ENCODE measurements at places on chromosomes 3 and 15.

- DNase-seq = no peak
Observed at GRCh38 chr3:152350139-152350538, 81.4 kb downstream of the MBNL1 start.

DNA sequence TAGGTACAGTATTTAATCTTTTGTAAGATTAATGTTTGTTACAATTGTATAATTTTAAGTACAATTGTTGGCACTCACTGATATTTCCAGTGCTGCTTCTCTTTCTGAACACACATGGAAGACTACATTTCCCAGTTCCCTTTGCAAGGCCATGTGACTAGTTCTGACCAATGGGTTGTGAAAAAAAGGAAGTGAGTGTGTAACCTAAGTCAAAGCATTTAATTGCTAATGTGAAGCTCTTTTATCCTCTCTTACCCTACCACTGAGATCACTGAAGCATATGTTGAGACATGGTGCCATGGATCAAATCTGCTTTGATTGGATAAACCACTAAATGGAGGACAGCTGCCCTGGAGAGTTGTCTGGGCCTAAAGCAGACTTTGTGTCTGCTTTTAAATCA, 83.9 kb upstream of the PLXND1 start:
- DNase-seq = peak; percentile 22

GRCh38 chr3:122497425-122497824, 17.3 kb downstream of the KPNA1 start:
- no peak for DNase-seq

DNA sequence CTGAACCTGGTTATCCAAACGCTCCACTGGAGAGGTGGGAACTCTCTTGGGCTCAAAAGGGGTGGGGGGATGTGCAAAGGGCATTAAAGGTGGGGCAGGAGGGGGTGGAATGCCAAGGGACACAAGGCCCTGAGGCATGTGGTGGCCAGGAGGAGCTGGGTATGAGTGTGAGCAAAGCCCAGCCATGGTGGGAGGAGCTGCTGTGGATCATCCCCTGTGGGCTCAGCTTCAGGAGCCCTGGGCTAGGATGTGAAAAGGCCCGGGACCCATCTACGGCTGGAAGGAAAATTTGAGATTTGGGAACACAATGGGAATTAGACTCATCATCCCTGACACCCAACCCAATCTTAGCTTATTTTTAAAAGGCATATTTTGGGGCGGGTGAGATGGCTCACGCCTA, 33.3 kb downstream of the MGLL start:
- DNase-seq = no peak

GRCh38 chr3:58837856-58838255, 171.3 kb upstream of the FAM3D start:
- DNase-seq = no peak

DNA sequence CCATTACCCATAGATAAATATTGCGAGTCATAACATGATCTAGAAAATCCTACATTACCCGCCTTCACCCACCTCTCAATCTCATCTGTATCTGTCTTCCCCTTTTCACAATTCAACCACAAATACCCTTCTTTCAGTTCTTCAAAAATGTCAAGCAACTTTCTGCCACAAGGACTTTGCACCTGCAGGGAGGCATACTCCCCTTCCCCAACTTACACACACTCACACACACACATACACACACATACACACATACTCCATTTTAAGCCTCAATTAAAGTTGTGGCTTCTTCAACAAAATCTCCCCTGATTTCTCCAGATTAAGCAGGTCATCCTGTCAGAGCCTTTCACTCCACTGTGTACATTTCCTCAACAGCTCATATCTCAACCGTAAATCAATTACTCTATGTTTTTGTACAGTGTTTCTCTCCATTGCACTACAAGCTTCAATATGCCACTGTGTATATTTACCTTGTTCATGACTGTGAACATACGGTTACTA, 33.1 kb upstream of the CCDC50 start:
- no peak for DNase-seq

- DNase-seq = no peak
Observed at GRCh38 chr3:14122301-14122700, 2.4 kb downstream of the CHCHD4 start.

DNA sequence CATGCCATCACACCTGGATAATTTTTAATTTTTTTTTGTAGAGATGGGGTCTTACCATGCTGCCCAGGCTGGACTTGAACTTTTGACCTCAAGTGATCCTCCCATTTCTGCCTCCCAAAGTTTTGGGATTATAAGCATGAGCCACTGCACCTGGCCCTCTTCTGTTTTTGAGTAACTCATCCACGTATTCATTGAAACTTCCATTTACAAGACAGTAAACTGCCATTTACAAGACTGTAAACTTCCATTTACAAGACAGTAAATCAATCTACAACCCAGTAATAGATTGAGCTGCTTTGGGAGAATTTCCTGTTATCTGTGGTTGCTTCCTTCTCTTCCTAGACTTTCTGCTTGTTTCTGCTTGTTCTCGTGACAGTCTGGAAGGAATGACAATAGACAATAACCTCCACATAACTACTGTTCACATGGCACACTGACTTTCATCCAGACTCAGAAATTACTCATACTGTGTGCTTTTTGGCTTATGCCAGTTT, 114.7 kb upstream of the CCNL1 start:
- no peak for DNase-seq

DNA sequence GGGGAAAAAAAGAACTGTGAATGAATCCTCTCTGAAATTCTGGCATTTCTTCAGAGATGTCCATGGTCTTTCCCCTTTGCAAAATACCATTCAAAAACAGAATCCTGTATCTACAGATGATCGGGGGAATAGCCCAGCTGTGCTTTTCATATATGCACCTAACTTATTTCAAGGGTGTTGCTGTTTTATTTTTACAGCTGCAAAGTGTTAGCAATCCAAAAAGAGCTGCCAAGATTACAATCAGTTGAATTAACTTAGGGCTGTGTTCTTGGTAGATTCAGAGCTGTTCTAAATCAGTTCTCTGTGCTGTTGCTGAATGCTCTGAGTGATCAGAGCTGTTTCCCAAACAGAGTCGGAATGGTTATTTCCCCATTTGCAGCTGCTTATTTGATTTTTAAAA, 175.7 kb upstream of the SEMA6D start:
- DNase-seq = no peak

DNA sequence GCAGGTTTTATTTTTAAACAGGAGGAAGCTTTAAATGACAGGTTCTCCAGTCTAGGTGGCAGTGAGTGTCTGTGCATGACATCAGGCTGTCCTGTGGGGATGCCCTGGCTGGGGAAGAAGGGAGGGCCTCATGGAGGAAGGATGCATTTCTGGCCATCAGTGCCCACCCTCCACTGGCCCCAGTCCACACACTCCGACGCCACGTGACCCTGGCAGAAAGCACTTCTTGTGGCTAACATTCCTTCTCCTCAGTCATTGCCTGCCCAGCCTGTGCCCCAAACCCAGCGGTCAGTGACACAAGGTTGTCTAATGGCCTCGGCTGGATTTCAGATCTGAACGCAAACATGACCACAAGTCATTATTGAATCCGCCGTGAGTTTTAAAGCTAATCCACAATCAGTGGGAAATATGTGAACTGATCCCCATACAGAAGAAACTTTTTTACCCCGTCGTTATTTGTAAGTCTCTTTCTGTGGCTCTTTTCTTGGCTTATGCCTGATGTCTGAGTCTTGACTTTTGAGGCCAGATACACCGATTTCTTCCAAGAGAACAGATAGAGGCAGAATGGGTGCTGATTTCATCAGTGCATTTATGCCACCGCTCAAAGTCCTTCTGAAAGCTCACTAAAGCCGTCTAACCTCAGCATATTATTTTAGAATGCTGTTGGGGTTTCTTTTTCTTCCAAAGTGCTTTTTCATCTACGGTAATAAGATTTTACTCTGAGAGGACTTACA, 17.3 kb upstream of the LRRK1 start:
- DNase-seq = peak; percentile 79

DNA sequence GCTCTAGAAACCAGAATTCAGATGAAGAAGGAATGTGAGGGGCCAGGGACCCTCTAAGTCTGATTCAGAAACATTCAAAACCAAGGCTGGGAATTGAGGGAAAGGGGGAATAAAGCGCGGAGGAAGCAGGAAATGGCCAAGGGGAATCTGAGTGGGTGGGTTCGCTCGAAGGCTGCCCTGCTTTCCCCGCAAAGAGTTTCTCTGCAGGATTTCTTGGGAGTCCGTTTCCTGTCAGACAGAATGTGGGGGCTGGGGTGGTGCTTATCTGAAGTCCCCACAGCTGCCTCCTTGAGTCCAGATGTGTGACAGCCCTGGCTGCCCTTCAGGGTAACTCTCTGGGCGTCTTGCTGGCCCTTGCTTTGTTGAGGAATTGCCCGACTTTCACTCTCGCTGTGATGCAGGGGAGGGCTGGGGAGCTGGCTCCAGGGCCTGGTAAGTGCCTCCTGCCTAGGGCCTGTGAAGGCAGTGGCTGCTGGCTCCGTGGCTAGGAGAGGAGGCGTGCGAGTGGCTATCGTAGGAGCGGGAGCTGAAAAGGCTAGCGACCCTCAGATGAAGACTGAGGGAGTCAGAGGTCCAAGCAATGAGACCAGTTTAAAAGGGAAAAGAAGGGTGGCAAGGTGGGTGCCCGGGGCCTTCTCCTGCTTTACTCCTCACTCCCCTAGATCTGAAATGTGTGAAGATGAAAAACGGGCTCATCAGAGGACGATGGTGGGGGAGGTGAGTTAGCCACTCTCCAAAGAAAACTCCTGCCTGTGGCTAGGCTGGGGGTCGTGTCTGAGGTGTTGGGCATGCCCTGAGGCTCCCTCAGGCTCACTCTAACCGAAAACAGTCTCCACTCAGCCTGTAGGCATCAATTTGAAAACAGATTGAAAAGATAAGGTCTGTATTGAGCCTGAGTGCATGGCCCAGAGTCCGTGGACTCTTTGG, 143.9 kb upstream of the UMPS start:
- DNase-seq = no peak

DNA sequence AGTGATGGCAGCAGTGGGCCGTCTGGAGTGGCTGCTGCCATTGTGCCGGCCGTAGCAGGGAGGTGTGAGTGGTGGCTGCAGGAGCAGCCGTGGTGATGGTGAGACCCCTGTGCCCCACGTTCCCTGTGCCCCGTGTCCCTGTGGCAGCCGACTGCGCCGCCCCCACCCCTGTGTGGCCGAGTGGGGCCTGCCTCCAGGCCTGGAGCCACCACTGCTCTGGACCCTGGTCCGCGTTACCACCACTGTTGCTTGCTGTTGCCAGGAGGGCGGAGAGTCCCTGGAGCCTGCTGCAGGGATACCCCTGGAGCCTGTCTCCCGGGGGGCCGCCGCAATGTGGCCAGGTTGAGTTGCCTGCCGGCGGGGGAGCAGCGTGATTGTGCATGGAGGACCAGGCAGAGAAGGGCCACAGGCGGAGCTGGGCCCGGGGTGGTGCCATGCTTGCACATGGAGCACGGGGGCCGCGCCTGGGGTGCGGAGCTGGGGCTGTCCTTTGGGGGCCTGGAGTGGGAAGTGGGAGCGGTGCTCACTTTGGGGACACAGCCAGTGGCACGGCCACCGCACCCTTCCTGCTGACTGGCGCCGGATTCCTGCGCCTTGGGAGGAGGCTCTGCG, 50.1 kb downstream of the SLC6A20 start:
- no peak for DNase-seq

GRCh38 chr3:35867791-35868190, 228.5 kb downstream of the ARPP21 start:
- DNase-seq = no peak

DNA sequence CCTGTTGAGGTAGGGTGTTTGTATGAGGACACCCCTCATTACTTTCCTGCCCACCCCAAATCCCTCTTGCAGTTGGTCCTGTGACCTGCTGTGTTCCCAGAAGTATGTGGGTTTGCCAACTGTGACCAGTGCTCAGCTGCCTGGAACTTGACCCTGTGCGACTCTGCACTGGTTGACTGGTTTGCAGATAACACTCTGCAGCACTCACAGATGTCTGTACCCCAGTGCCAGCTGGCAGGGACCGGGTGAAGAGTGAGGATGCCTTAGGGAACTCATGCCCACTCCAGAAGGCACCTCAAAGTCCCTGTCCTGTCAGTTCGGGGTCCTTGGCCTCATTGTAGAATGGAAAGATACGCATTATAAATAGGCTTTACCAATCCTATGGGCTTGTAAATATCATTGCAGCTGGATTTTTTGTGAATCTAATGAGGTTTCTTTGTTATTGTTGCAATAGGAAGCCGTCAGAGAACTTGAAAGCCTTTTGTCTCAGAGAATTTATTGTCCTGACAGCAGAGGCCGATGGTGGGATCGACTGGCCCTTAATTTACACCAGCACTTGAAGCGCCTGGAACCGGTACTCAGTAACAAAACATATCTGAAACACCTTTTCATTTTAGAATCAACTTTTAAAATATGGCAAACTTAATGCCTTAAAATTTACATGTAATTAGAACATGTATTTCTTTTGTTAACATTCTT, 18.2 kb downstream of the FAN1 start:
- DNase-seq = peak; percentile 66

- no peak for DNase-seq
Observed at GRCh38 chr3:66376568-66376967, 124.3 kb downstream of the LRIG1 start.

- no peak for DNase-seq
Observed at GRCh38 chr3:106371221-106371970, 502.6 kb upstream of the CBLB start.
